ENCODE measurements at places on chromosomes 4 and X. TPM values are rescaled to one million over a fixed set of nuclear protein-coding genes. Genes with fewer than 3 reads are reported as not detected.

DRD5 gene
- total RNA-seq: not detected

SCML1 gene
- 40.2 TPM for total RNA-seq

BLTP1 gene
- total RNA-seq: 118 TPM

CXCL8 gene
- total RNA-seq: 0.67 TPM

TKTL2 gene
- 0.07 TPM for total RNA-seq

SLC10A4 gene
- total RNA-seq: 0.24 TPM

CCSER1 gene
- 54.7 TPM for total RNA-seq

MPC1L gene
- total RNA-seq: not detected

HPSE gene
- 1.3 TPM for total RNA-seq

SERTM2 gene
- 3.1 TPM for total RNA-seq

CXCL11 gene
- not detected for total RNA-seq

HS3ST1 gene
- total RNA-seq: 5.0 TPM

MAGEA1 gene
- total RNA-seq: not detected

STPG2 gene
- total RNA-seq: 0.61 TPM

SOWAHB gene
- total RNA-seq: 1.9 TPM

GAGE2A gene
- not detected for total RNA-seq

TRIM60 gene
- total RNA-seq: not detected

TMPRSS11A gene
- not detected for total RNA-seq

GLRA2 gene
- not detected for total RNA-seq

GPC4 gene
- total RNA-seq: 8.2 TPM

CNKSR2 gene
- total RNA-seq: not detected

ADAM29 gene
- not detected for total RNA-seq

ADH1A gene
- 5.0 TPM for total RNA-seq

MAGEC3 gene
- not detected for total RNA-seq

FATE1 gene
- not detected for total RNA-seq

YTHDC1 gene
- total RNA-seq: 16.4 TPM

HTRA3 gene
- 30.6 TPM for total RNA-seq

SPP1 gene
- 98.6 TPM for total RNA-seq

GIMD1 gene
- total RNA-seq: not detected

NR3C2 gene
- 14.6 TPM for total RNA-seq

KCNIP4 gene
- not detected for total RNA-seq

CTAG1A gene
- total RNA-seq: not detected

GAGE13 gene
- not detected for total RNA-seq
